Hematopoietic multipotent progenitor cell treated with erythropoietin and hydrocortisone succinate and interleukin-3 and kit ligand, for 4 days (in vitro differentiated cells): ENCODE measurements at places on chromosomes 6 and 20.

GRCh38 chr6:132948889-132949288 is 134.5 kb downstream of the RPS12 start:
- no peak for DNase-seq

GRCh38 chr20:37278966-37279590 is 10.4 kb upstream of the MANBAL start:
- no peak for DNase-seq

DNA sequence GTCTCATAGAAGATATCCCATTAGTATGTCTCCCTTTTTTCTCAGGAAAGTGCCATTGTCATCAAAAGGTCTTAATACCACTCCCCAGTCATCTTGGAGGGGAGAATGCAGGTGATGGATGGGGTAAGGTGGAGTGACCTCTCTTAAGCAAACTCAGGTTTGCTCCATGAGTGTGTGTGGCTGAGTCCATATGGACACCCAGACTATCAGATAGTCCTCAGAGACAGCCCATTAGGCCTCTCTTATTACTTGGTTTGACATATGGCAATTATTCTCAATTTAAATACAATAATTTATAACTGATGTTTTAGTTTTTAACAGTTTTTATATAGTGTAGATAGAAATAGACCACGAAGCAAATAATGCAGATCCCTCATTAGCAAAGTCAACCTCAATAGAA is 23.2 kb downstream of the LAMA4 start:
- DNase-seq, result no peak

- no peak for DNase-seq
These were observed 575 bp upstream of the CNR1 start for GRCh38 chr6:88166493-88167351.

DNA sequence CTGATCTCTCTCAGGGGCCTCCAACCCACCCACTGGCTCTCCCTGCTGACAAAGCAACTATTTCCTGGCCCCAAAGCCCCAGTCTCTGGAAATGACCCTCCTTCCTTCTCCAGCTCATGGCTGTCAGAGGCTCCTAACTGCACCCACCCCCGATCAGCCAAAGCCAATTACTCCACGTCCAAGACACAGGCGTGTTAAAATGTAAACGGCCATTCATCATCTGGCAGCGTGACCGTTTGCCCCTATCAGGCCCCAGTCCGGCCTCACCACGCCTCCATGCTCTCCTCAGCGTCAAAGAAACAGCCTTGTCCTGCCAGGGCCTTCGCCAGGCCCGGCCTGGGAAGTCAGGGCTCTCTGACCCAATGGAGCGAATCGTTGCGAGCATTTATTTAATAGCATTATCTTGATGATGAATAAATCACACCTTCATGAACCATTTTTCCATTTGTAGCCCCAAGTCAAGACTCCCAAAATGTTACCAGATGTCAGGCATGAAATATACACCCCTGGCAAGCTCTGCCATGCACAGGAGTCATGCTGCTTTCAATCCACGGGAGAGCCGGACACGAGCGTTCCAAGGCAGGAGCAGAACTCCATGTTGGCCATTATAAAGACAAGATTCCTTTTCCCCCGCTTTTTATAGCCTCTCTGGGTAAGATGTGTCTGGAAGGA is 17.7 kb downstream of the RIPOR3 start:
- no peak for DNase-seq

DNA sequence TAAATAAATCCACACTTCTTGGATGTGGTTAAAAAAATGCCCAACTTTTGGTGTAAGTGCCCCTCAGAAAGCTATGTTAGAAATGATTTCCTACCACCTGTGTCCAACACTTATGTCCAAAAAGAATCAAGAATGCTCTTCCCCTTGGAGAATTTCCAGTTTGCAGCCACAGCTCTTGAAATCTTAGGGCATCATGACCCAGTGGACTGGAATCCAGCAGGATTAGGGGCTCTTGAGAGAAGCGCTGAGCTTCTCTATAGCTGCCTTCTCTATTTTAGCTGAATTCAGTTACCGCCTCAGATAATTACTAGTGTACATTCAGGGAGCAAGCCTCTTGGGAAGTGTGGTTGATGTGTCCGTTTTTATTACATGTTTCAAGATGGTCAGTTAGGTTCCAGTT is 2.5 kb downstream of the PHACTR1 start:
- no peak for DNase-seq

DNA sequence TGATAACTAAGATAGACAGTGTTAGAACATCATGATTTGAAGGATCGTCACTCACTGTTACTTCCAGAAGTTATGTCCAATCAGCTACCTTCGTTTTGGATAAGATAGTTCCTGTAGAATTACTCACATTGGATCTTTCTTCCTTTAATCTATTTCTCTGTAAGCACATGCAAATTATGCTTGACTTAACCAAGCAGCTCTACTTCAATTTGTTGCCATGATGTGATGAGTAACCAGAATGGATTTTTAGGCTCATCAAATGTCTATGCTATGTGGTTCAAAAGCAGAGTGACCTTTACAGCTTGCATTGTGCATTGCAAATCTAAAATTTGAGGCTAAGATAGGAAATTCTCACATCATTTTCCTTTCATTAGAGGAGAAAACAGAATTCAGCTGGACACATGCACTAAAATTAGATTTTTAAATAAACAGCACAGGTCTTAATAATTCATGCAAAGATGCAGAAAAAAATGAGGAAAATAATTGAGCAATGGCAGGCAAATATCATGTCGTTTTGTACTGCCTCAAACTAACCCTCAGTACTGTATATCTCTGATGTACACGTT is 76.7 kb upstream of the ZFP64 start:
- DNase-seq, result no peak

- no peak for DNase-seq
These were observed 295.8 kb downstream of the BCKDHB start for GRCh38 chr6:80402266-80402665.

DNA sequence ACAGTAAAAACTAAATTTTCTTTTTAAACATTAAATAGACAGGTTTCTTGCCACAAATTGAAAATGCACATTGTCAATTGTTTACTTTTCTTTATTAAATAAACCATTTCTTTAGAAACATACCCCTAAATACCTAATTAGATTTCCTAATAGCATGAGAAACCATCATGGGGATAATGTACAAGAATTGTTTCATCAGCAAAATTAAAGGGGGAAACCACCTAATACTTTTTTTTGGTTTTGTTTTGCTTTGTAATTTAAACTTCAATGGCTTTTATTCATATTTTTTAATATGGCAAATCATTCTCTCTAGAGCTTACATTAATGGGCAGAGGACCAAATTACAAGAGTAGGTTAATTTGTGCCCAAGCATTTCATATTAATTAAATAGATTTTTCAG is 987.9 kb downstream of the EPHA7 start:
- no peak for DNase-seq

DNA sequence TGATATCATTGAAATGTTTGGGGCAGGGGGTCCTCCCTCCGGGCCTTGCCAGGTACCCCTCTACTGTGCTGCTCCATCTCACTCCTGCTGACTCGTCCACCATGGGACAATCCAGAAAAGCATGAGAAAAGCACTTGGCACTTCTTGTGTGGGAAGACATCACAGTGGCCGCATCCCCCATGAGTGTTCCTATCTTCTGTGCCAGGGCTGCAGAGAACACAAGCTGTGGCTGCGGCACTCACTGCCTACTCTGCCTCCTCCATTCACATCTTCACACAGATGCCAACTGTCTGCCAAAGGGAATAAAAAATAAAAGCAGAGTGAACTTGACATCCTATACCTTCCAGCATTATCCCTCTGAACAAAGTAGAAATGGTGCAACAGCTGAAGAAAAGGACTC is 117.4 kb upstream of the PROKR2 start:
- no peak for DNase-seq

DNA sequence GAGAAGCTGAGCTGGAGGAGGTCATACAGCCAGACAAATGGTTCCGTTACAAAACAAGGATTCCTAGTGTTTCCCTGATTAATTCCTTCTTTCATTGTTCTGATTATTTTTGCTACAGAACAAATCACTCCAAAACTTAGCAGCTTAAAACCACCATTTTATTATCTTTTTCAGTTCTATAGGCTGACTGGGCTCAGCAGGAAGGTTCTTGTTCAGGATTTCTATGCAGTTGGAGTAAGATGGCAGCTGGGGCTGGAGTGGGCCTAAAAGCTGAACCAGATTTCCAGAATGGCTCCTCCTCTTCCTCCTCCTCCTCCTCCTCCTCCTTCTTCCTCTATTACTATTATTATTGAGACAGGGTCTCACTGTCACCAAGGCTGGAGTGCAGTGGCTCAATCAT is 112.2 kb upstream of the SHLD1 start:
- no peak for DNase-seq

DNA sequence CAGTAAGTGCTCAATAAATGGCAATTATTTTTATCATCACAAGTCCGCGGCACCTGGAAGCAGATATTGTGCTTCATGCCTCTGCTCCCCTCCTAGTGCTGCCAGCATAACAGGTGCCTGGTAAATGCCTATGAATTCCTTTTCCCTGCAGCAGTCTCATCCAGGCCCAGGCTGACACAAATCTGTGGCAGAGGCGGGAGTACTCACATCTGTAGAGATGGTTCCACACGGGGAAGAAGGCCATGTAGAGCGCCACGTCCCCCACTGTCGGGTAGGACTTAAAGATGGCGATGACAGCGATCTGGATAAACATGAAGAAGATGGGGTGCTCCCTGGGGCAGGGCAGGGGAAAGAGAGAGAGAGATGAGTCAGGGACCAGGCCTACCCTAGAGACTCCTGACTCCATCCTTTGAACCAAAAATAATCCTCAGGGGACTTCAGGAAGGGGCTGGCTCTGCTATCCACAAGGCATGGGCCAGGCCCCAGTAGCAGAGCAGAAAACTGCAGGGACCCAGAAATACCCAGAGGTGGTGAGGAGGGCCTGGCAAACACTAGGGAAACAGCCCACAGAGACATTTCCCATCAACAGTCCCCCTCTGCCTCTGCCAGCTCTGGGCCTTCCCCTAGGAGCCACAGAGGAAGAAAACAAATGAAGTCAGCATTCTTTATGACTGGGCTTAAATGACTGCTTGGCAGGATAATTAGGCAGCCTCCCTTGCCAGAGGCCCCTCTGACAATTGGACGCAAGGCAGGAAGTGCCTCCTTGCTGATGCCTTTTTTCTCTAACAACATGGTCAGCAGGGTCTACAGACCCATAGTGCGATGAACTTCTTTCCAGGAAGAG is 23.0 kb downstream of the MAP1LC3A start:
- DNase-seq, result no peak

GRCh38 chr6:92688342-92688741 is 731.0 kb downstream of the EPHA7 start:
- DNase-seq, result no peak

DNA sequence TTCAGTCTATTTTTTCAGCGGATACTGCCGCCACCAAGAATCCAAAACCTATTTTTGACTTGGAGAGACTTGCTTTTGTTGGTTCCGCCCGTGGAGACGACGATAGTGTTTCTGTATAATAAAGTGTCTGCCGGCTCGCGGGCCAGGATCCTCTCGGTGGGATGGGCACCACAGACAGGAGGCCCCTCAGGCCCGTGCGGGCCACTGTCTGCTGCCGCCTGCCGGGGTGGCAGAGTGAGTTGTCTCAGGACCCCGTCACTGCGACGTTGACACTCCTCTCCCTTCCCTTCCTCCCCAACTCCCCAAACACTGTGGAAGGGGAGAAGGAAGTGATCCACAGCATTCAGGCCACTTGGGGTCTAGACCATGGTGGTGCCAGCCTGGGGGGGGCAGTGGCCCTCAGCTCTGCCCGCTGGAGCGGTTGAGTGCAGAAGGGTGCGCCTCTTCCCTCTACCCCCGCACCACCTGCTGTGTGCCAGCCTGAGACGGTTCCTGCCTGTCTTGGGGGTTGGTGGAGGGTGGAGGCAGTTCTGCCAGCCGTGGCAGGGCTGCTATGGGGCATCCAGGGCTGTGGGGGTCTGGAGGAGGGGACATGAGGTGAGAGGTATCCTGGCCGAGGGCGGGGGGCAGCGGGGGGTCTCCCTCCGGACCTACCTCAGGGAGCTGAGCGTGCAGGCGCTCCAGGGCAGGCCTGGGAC is 17.5 kb downstream of the RBM38 start:
- DNase-seq, result no peak
